Left ventricle myocardium inferior (tissue), 1 donor: ENCODE measurements at places on chromosomes 2 and 18.
A peak's percentile ranks its signal among the peaks of the same experiment; 100 is the strongest.

DNA sequence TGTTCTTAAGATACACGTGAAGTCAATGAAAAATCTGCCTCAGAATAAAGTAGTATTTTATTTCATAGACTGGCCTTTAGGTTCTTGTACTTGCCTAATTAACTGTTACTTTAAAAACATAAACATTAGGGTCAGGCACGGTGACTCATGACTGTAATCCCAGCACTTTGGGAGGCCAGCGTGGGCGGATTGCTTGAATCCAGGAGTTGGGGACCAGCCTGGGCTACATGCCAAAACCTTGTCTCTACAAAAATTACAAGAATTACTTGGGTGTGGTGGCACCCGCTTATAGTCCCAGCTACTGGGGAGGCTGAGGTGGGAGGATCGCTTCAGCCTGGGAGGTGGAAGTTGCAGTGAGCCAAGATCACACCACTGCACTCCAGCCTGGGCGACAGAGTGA is 16.0 kb upstream of the SNORC start:
- DNase-seq = no peak

- no peak for DNase-seq
Measured at GRCh38 chr2:26144031-26144430, 28.9 kb upstream of the GAREM2 start.

DNA sequence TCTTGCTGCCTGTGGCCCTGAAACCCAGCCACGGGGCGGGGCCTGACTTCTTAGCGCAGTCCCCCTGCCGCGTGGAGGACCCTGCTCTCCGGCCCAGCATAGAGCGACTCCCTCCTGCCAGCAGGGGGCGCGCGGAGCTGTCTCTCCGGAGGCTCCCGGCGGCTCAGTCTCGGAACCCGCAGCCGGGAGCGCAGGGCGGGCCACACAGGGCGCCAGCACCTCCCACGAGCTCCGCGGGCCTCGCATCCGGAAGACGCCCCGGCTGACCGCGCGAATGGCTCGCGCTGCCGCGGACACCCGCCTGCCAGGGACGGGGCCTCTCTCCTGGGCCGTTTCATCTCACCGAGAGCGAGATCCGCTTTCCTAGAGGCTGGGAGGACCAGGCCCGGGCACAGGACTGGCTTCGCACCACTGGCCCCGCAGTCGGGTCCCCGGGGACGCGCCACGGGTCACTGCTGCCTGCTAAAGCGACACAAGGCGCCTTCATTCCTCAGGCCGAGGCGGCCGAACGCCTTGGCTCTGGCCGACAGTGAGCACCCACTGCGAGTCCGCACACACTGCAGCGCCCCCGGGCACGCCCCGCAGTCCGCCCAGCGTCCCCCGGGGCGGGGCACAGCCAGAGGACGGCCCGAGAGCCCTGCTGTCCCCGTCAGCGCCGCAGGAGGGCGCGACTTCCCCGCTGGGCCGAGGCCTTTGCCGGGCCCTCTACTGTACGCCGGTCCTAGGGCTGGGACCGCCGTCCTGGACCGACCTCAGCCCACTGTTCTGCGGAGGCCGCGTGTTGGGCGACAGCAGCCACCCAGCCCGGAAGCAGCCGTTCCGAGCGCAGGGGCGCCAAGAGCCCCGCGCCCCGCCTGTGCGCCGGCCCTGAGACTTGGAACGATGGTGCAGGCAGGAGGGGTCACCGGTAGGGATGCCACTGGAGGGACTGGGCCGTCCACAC is 39.0 kb upstream of the ARHGEF4 start:
- DNase-seq = peak; percentile 93

DNA sequence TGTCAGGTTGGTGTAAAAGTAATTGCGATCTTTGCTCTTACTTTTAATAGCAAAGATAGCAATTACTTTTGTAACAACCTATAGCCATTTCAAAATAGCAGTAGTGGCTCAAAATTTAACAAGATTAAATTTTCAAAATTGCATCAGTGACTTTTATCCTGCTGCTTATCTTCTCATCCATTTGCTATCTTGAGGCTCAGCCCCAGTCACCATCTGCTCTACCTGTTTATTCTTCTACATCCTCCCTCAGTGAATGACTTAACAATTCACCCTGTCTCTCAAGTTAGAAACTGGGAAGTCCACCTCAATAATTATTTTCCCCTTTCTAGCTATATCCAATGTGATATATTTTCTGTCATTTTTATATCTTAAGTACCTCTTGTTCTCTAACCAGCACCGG is 148.6 kb upstream of the ZNF804A start:
- no peak for DNase-seq

GRCh38 chr2:203659331-203660049 is 46.9 kb upstream of the CD28 start:
- DNase-seq = no peak

- DNase-seq = no peak
Measured at GRCh38 chr18:25726298-25726697, 364.1 kb downstream of the SS18 start.

DNA sequence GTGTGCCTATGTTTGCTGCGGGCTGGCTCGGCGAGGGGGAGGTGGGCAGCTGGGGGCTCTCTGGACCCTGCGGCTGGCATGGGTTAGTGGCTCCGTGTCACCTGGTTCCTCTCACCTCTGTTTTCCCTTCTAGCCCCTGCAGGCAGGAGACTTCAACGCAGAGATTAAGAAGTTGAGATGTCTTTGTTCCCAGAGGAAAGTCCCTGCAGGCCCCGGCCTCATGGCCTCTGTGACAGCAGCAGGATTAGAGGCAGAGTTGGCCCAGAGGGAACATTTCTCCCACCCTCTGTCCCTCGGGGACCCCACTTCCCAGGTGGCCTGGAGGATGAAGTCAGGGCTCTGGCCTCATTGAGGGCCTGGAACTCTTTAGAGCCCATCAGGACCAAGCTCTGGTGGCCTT is 56.5 kb downstream of the HPCAL1 start:
- no peak for DNase-seq

DNA sequence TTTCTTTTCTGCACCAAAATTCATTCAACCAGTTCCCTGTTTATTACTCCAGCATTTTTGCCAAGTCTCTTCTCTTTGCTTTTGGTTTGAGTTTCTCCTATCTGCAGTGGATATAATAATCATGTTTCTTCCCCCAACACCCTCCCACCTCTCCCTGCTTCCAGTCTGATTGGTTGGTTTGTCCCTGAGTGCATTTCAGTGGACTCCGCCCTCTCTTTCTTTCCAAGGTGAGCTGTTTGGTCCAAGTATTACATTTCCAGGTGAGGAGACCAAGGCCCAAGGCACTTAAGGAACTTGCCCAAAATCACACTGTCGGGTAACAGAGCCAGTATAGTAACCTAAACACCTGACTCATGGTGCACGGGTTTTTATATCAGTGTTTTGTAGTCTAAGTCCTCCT is 17.7 kb downstream of the MRO start:
- no peak for DNase-seq

- DNase-seq = no peak
Measured at GRCh38 chr18:11118051-11118766, 31.2 kb downstream of the PIEZO2 start.

GRCh38 chr2:224666951-224667553 is 49.1 kb downstream of the CCDC195 start:
- no peak for DNase-seq

DNA sequence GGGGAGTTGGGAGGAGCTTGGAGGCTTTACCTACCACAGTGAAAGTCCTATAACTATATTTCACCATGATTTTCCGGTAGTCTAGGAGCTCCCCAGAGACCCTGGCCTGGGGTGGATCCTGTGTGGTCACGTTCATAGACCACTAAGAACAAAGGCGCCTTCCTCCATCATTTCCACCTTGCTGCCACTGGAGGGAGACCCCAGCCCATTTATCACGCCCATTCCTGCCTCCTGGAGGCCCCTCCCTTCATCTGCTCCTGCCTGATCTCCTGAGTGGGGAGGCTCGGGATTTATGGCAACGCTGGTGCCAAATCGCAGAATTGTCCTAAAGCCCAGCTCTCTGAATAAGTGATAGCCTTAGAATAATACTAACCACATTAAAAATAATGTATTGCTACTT is 507.6 kb upstream of the SPHKAP start:
- DNase-seq = no peak

GRCh38 chr18:7490104-7490503 is 77.0 kb upstream of the PTPRM start:
- no peak for DNase-seq

DNA sequence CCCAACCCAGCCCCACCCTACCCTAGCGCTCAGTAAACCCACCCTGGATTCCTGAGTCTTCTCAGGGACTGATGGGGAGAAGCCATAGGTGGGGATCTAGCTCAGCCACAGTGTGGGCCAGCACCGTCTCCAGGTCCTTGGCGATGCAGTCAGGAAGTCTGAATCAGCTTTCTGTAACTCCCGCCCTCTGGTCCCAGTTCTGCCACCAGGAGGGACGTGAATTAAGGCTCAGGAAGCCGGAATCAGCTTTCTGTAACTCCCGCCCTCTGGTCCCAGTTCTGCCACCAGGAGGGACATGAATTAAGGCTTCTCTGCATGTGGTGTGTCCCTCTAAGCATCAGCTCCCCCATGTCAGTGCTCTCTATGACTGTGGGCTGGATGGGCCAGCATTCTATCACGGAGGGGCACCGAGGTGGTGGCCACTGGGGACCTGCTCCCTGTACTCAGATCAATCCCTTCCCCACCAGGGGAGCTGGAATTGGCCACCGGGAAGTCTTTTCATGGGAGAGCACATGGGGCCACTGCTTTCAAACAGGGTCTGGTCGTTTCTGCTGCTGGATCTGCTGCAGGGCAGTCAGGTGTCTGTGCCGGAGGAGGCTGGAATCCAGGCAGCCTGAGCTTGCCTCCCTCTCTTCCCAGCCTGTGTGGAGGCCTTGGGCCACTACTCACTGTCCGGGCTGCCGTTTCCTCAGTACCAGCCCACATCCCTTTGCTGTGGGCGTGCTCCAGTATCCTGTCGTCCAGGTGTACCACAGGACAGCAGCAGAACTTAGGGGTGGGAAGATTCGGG is 24.7 kb downstream of the ASB18 start:
- DNase-seq = no peak

GRCh38 chr18:49722477-49722876 is 90.9 kb downstream of the ACAA2 start:
- no peak for DNase-seq

GRCh38 chr2:70527447-70528080 is 26.1 kb downstream of the TGFA start:
- no peak for DNase-seq

DNA sequence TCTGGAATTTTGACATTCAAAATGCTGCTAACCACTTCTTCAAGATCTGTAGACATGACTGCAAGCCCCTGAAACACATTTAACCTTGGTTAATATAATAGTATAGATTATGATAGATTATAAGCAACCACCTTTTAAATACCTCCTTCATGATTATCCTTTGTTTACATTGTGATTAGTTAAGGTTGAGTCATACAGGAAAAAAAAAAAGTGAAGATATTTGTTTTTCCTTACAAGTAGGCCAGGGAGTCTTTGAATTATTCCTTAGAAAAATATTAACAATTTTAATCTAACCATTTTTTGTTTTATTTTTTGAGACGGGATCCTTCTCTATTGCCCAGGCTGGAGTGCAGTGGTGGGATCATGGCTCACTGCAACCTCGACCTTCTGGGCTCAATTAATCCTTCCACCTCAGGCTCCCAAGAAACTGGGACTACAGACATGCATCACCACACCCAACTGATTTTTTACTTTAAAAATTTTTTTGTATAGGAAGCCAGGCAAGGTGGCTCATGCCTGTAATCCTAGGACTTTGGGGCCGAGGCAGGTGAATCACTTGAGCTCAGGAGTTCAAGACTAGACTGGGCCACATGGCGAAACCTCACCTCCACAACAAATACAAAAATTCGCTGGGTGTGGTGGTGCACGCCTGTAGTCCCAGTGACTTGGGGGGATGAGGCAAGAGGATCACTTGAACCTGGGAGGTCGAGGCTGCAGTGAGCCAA is 99.4 kb downstream of the SLC39A10 start:
- no peak for DNase-seq
